ENCODE measurements at places on chromosomes 16 and 17.

DNA sequence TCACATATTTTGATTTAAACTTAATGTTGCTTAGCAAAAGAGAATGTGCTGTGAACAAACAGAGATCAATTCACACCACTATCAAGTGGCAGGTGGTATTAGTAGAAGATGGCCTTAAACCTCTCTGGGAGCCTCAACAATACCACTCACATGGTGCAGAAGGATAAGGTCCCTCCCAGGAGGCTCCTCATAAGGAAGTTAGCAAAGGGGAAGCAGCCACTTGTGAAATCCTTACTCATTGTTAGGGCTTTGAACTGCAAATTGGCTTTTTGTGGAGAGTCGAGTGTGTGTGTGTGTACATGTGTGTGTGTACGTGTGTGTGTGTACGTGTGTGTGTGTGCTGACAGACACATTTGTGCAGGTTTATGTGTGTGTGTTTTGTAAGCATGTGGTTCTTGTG lies 48.9 kb upstream of the ASIC2 start:
- DNase-seq = no peak

DNA sequence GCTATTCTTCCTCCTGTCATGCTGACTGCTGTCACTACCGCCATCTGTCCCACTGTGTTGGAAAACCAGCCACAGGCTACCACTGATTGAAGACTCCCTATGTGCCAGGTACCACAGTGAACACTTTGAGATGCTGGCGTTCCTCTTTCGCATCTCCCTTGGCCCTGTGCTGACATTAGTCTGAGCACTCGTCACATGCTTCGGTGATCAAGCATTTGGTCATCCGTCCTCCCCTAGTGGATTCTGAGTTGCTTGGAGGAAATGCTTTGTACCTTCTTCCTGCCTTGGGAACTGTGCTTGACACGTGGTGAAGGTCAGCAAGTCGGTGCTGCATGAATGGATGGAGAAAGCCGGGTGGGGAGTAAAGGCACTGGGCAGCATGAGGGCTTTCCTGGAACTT lies 260.1 kb downstream of the SNX29 start:
- DNase-seq = no peak

- DNase-seq = no peak
Observed at GRCh38 chr16:70715055-70715858, 29.4 kb upstream of the MTSS2 start.

DNA sequence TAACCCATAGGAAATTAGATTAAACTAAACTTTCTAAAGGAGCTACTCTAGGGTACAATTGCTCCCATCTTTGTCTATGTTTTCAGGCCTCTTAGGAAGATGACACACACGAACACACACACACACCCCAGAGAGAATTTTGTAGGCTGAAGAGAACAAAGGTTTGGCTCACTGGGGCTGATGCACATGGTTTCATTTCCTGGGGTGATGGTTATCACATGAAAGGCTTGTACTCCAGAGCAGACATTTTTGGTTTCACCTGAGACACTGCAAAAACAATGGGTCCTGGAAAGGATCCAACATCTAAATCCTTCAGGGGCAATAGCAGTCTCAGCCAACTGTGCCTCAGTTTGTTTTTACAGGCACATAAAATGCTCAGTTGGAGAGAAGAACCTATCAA lies 62.8 kb downstream of the GRB7 start:
- peak; percentile 18 for DNase-seq

- DNase-seq = peak; percentile 69
Observed at GRCh38 chr17:29591737-29592608, 959 bp upstream of the ANKRD13B start.

GRCh38 chr17:78774956-78775571 lies 7.0 kb downstream of the CYTH1 start:
- DNase-seq = no peak

DNA sequence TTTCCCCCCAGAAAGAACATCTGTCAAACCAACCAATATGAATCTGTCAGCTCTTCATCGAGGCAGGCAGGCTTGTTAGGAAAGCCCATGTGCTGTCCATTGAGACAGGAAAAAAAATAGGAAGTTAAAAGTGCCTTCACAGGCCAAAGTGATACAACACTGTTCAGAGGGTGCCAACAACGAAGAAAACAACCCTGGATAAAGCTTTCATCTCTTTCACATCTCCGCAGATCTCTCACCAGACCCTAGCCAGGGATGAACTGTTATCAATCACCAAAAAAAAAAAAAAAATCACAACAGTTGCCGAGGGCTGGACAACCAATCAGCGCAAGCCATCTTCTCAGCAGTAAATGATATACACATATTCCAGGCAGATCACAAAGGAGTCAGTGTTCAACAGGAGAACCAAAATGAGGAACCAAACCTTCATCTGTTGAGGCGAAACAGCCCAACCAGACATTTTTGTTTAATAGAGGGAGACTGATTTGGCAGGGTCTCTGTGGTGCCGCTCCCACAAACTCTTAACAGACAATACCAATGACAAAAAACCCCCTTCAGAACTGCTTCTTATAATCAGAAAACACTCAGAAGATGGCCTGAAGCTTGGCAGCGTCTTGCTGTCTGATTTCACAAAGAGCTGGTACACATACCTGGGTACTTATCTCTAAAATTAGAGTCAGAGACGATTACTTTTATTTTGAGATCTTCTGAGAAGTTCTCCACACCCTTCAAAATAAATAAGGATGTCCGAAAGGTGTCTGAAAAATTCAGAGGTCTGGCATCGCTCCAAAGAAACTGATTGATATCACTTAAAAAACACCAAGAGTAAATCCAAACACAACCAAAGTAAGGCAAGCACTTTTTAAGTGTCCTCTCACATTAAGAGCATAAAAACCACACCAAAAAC lies 1.8 kb downstream of the MAP3K14 start:
- DNase-seq = no peak

DNA sequence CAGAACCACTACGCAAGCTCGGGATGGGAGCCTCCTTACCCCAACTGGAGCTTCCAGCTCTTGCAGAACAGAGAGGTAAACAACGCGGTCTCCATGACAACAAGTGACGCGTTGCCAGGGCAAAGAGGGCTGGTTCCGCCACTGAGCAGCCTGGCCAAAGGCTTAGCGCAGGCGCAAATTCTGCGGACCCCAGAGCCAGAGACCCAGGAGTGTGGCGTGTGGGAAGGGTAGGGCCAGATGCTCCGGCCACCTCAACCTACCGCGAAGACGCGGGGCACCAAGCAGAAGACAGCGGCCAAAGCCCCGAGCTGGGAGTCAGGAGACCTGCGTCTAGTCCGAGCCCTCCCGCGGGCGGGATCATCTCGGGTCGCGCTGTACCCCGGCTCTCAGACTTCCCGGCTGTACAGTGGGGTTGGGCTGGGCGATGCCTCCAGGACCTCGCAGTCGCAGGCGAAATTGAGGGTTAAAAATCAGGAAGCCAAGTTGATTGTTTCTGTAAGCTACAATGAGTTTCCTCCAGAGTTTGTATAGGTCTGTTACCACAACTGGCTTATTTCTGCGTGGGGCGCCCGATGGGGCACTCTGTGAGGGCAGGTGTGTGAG lies at the start of gene TEKT1:
TEKT1 (minus strand) TSS at position 69 of the 603 bp plus-strand sequence. CDS start 1,353 bp downstream, outside the sequence.
- no peak for DNase-seq

GRCh38 chr16:30741461-30741914 lies 6.7 kb upstream of the PHKG2 start:
- DNase-seq = no peak

- DNase-seq = no peak
Observed at GRCh38 chr16:16146380-16147315, 76.6 kb downstream of the ABCC6 start.

GRCh38 chr17:62630365-62631085 lies 3.1 kb downstream of the MRC2 start:
- no peak for DNase-seq

- DNase-seq = no peak
Observed at GRCh38 chr16:19854543-19854876, 30.1 kb downstream of the GPRC5B start.

- no peak for DNase-seq
Observed at GRCh38 chr16:71515026-71515425, 11.2 kb upstream of the CHST4 start.

- DNase-seq = no peak
Observed at GRCh38 chr16:22423716-22424115, 49.3 kb upstream of the CDR2 start.

- no peak for DNase-seq
Observed at GRCh38 chr17:28792877-28793661, 49.3 kb downstream of the TRAF4 start.

DNA sequence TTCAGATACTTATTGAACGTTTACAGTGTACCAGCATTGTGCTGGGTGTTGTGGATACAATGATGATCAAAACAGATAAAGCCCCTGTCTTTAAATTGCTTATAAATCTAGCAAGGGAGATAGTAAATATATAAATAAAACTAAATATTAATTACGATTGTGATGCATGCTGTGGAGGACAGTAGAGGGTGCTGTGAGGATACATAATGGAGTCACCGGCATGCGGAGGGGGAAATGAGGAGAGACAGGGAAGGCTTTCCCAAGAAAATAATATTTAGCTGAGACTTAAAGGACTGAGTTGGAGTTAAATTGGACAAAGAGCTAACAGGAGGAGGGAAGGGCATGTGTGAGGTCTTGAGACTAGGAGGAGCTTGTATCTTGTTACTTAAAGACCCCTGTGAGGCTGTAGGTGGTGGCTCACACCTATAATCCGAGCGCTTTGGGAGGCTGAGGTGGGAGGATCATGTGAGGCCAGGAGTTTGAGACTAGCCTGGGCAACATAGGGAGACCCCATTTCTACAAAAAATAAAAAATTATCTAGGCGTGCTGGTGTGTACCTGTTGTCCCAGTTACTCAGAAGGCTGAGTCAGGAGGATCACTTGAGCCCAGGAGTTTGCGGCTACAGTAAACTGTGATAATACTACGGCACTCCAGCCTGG lies 2.4 kb downstream of the DHRS7B start:
- no peak for DNase-seq

- no peak for DNase-seq
Observed at GRCh38 chr16:8808009-8808408, 10.4 kb downstream of the PMM2 start.

- DNase-seq = no peak
Observed at GRCh38 chr17:81659038-81659437, 2.7 kb upstream of the PDE6G start.

DNA sequence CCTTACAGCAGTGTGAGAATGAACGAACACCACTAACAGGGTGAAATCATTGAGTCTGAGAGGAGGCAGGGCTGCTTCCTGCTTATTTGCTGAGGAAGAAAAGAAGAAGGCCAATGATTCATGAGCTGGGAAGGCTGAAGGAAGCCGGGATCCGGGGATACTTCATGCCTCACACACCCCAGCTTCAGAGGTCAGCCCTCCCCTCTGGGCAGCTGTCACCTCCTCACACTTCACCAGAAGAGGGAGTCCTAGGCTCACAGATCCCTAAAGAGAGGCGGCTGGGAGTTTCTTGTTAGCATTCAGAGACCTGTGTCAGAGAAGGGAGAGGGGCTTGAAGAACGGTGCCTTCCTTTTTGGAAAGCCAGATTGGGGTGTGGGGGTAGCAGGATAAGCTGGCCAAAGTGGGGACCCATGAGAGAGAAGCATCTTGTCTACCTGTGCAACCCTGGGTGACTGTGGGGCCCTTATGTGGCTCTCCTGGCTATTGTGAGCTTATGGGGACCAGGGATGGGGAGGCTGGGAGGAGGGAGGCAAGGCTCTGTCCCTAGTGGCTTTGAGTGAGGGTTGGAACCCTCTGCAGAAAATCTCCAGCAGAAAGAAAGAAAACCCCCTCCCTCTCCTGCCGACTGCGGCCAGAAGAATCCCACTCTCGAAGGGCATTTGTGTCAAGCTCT lies 94.6 kb downstream of the RGS9 start:
- DNase-seq = peak; percentile 10

- no peak for DNase-seq
Observed at GRCh38 chr17:7063518-7064094, 16.4 kb downstream of the CLEC10A start.

DNA sequence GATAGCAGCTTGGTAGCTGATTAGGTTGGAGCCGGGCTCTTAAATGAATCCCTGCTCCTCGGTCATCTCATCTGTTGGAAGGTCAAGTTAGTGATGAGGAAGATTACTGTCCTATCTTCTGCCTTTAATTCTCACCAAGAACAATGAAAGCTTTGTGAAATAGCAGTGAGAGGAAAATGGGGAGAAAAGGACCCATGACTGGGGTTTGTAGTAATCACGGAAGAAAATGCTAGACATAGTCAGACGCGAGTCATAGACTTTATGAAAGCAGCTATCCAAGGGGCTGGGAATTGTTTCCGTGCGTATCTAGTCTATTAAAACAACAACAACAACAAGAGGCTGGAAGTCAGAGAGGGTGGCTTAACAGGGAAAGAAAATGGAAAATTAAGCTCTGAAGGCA lies 18.3 kb downstream of the PIK3R5 start:
- no peak for DNase-seq

DNA sequence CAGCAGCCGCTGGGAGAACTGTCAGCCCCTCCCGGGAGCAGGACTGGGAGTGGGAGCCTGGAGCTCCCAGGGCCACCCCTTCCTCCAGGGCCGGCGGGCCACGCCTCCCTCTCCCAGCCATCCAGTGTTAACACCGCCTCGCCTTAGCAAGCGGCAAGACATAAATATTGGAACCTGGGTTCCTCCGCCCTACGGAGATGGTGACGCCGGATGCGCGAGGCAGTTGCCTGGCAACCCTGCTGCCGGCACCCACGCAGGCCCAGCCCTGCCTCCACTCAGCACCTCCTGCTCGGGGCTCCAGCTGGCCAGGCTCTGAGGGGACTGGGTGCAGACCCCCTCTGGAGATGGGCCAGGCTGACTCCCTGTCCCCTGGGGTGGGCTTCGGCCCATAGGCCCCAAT lies 27.4 kb upstream of the CACNA1H start:
- DNase-seq = no peak

DNA sequence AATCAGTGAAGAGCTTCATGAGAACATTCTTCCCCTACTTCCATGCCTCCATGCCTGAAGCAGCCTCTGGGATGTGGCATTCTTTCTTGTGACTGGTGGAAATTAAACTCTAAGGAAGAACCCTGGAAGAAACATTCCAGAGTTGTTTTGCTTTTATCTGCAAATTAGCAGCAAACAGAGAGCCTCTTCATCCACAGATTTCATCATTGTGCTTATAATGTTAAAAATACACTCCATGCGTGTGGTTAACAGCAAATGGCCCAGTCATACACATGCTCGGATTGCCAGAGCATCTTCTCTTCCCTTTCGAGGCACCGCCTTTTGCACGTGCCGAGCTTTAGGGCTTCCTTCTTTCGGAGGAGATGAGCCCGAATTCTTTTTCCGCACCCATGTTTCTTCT lies 411.3 kb downstream of the SNX29 start:
- no peak for DNase-seq

GRCh38 chr17:79829457-79829856 lies 9.8 kb downstream of the CBX4 start:
- DNase-seq = no peak

DNA sequence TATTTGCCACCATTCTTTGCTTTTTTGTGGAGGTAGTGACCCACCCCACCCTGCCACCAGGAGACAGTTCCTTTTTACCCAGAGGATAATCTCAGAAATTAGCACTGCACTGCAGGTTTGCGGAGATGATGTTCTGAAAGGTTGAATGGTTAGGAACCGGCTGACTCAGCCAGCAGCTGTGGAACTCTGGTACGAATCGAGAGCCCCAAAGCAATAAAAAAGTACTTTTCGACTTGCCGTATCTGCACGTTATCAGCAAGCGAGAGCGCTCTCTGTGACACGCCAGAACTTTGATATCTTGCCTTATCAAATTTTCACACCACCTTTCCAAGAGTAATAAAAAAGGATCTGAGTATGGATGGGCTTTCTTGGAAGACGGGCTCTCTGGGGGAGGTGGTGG lies 96.3 kb upstream of the EEF2KMT start:
- no peak for DNase-seq

- no peak for DNase-seq
Observed at GRCh38 chr17:44850612-44851011, 2.9 kb downstream of the HIGD1B start.

GRCh38 chr17:40646791-40647623 lies 611 bp downstream of the SMARCE1 start:
- peak; percentile 29 for DNase-seq

Measured in NCI-H2029 treated with DMSO at 0.1 percent for 48 hours (cell line).